SK-N-DZ (cell line): ENCODE measurements at places on chromosomes 2 and 18.

GRCh38 chr2:241534701-241535375, 23.7 kb upstream of the BOK start:
- DNase-seq, result no peak

GRCh38 chr18:77115192-77115953, 17.2 kb downstream of the MBP start:
- no peak for DNase-seq

DNA sequence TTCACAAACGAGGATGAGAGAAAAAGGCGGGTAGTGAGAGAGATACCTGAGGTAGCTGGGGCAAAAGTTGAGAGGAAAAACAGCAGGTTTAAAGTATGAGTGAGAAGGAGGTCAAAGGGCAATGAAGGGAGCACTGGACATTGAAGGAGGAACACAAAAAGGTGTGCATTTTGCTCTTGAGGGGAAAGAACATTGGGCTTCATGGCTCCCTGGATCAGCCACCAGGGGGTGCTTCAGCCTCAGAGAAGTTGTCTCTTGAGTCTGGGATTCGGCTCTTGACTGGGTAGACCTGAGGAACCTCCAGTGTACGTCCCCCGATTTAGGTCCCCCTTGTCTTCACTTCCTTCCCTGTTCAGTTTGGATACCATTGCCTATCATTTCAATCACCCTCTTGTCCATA, 128.5 kb downstream of the RAPGEF4 start:
- peak; percentile 31 for DNase-seq

DNA sequence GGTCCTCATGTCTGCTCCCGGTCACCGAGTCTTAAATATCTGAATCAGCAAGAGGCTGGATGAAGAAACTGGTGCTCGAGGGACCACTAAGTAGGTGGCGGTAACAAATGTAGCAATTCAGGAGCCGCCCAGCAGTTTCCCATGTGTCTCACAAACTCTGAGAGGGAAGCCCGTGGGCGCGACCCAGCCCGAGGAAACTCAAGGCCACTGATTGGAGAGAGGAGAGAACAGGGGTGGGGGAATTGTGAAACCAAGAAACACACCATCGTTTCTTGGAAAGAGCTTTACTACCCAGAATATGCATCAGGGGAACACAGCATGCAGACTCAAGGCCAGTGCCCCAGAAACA, 10.8 kb downstream of the MLPH start:
- DNase-seq, result no peak

DNA sequence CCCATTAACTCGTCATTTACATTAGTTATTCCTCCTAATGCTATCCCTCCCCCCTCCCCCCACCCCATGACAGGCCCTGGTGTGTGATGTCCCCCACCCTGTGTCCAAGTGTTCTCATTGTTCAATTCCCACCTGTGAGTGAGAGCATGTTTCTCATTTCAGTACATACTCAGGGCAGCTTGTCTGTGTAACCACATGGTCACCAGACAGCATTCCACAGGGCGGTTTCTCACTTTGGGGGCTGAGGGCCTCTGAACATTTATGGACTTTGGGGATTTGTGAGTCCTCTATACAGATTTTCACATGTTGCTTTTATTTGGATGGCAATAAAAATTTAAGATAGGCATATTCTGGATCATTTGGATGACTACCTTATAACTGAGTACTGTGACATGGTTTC, 84.0 kb downstream of the LYPD6B start:
- DNase-seq, result no peak

DNA sequence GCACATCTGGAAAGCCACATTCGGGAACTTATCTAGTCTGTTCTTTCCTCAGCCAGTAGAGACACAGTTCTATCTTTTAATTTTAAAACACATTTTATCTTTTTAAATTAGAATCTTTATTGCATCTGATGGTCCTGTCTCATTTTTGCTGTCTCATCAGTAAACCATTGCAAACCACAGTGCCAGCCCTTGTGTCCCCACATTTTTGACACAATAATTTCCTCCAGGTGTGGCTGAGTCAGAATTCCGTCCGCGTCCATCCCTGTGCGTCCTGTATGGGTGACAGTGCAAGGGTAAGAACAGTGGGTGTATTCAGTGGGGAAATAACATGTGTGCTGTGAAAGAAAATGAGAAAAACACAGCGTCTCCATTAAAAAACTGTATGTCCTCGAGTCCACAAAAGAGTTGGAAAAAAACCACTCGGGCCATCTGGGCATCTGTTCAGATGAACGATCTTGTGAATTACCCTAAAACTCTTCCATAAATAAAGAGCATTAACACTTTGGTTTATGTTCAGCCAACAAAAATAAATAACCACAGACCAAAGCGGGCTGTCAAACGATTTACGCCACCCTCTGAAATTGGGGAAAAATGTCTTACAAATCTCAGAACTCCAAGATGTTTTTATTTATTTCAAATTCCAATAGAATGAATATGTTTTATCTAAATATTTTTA, 137.3 kb downstream of the ZNF516 start:
- no peak for DNase-seq

GRCh38 chr2:6866275-6866671, 566 bp upstream of the CMPK2 start:
- DNase-seq, result peak; percentile 67

- no peak for DNase-seq
These were observed 99.3 kb upstream of the TMEM18 start for GRCh38 chr2:776487-776886.

GRCh38 chr2:39124000-39124745, 3.3 kb upstream of the SOS1 start:
- peak; percentile 98 for DNase-seq

DNA sequence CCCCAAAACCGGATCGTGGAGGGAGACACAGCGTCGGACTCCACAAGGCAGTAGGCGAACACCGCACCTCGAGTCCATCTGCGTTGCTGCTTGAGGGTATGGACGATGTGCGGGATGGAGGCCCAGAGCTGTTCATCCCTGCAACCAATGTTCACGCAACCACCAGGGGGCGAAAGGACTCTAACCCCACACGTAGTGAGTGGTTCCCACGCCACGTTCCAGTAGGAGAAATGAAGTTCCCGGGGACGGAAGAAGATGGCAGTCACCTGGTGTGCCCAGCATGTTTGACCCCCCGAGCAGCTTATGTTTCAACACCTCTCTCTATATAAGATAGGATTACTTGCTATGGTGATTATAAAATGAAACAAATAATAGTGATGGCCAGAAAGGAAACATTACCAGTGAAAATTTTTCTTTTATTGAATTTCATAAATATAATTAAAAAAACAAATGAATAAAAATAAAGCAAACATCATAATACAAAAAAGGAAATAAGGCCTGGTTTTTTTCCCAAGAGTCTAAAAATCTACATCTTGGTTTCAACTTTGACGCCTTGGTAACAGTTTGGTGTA, 184.3 kb downstream of the SH3BP4 start:
- peak; percentile 83 for DNase-seq

GRCh38 chr2:120241684-120242083, 11.0 kb upstream of the RALB start:
- no peak for DNase-seq

DNA sequence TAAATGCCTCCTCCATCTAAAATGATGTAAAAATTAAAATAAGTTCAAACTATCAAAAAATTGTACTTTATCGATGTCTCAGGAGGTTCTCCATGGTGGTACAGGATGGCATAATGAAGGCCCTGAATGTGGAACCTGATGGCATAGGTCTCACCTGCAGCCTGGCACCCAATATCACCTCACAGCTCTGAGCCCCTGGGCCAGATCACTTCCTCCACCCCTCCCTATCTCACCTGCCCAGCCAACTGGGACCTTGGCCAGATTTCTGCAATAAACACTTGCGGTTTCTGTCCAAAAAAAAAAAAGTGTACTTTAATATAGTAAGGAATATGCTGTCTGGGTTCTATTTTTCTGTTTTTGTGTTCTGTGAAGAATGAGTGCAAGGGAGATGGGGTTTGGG, 6.7 kb upstream of the RBM45 start:
- DNase-seq, result no peak

- DNase-seq, result no peak
These were observed 65.4 kb upstream of the VRK2 start for GRCh38 chr2:57981083-57981768.

- DNase-seq, result no peak
These were observed 334.3 kb downstream of the DYSF start for GRCh38 chr2:71787476-71788185.

- DNase-seq, result no peak
These were observed 34.7 kb downstream of the RALB start for GRCh38 chr2:120287183-120288015.

DNA sequence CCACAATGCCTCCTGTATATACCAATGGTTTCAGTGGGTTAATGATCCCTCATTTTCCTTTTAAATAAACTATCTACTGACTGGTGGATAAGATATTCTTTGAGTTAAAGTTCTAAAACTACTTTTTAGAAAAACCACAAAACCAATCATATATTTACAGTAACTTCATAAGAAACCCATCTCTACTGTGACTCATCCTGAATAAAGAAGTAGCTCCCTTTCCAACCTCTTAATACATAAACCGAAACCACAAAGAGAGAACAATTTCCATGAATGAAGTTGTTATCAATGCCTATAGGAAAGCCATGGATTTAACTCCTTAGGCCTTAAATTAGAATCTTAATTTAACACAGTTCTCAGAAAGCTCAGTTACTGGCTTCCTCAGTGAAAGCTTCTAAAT, 227.0 kb upstream of the SMAD7 start:
- no peak for DNase-seq

GRCh38 chr2:69306393-69306821, 80.6 kb downstream of the GFPT1 start:
- no peak for DNase-seq

GRCh38 chr2:213627054-213627710, 342.9 kb downstream of the SPAG16 start:
- DNase-seq, result no peak

DNA sequence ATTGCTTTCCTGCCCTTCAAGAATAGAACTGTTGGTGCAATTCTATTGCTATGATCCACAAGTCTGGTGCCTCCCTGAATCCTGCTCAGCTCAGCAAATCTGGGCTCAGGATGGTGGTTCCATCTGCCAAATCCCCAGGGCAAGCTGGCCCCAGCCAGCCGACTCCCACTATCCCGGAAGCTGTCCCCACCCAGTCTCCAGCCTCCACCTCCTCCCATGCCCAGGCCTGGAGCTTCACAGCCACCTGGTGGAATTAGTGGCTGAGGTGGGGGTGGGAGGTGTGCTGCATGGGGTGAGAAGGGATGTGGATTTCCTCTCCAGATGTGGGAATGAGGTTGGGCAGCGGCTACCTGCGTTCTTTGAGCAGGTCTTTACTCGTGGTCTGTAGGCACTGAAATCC, 119.3 kb upstream of the SMAD2 start:
- DNase-seq, result no peak

- no peak for DNase-seq
These were observed 390.3 kb downstream of the NRXN1 start for GRCh38 chr2:50641633-50642032.

- no peak for DNase-seq
These were observed 946.8 kb downstream of the CPS1 start for GRCh38 chr2:211503198-211503597.

DNA sequence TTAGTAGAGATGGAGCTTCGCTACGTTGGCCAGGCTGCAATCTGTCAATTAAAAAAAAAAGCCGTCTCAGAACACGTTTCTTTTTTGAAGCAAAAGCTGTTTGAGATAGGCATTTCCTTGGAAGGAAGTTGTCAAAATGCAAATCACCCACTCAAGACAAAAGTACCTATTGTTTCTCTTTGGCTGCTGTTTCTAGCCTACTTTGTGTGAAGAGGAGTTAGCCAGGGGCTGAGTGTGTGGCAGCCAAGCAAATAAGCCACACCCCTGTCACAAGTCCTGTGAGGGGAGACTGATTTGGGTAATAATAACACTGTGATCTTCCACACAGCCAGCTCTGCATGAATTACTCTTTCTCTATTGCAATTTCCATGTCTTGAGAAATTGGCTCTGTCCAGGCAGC, 47.4 kb upstream of the CDCA7 start:
- DNase-seq, result no peak

DNA sequence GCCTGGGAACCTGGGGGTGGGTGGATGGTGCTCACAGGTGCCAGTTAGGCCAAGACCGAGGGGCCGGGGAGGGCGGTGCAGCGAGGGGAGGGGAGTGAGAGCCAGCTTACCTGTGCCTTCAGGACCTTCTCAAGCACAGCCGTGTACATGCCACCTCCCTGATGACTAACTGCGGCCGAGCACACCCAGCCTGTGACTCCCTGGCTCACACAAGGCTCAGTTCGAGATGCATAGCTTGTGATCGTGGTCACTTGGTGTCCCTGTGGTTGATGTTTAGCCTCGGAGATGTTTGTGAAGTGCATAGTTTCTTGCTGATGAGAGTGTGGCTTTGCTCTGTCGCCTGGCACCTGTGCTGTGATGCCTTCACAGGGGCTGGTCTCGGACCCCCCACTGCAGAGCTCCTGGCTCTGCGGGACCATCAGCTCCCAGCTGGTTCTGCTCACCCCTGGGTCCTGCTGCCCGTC, 84.5 kb upstream of the ODC1 start:
- DNase-seq, result no peak

DNA sequence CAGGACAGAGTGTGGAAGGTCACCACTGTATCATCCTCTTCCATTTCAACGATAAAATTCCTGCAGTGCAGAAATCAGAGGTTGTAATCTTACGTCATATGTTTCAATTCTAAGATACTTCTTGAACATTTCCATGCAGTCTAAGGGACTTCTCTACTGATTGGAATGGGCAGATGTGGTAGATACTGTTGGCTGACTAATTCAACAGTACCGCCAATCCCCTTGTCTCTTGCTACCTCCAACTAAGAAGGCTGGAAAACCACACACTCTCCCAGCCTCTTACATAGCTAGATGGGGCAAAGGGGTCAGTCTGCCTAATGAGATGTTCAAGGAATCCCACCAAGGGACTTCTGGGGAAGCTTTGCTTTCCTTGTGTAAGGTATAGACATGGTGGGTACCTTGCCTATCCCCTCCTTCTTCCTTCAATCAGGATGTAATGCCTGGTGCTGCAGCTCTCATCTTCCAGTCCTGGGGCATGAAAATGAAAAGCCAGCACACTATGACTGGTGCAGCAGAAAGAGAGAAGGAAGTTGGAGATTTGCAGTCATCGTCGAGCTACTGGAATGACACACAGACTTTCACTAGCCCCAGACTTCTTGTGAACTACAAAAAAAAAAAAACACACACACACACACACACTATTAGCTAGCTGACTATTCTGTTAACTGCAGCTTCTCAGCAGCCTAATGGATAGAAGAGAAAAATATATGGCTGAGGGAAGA, 84.1 kb downstream of the ALPK2 start:
- no peak for DNase-seq

GRCh38 chr18:58451115-58451971, 177.5 kb downstream of the ALPK2 start:
- DNase-seq, result no peak

GRCh38 chr2:218284106-218284811, 8.0 kb downstream of the TMBIM1 start:
- no peak for DNase-seq

- DNase-seq, result no peak
These were observed 717.6 kb downstream of the TDRD15 start for GRCh38 chr2:21841341-21841740.
